HFFc6 (cell line): ENCODE measurements at places on chromosomes 7 and 10. TPM values are rescaled to one million over a fixed set of nuclear protein-coding genes. Genes with fewer than 3 reads are reported as not detected.

DNA sequence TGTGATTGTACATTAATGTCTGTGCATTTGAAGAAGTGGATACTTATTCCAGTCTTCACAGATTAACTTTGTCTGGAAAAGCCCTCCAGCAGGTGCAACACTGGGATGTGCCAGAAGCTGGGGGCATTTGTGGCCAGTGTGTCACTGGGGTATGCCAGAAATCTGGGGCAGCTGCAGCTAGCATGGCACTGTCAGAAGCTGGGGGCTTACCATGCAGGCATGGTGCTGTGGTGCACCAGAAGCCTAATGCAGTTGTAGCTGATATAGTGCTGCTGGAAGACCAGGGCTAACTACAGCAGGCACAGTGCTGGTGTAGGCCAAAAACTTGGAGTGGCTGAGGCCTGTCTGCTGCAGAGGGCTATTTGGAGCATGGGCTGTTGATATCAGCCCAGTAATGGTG is 270.1 kb downstream of the STK31 start:
- no peak overlapping the region for H3K4me3 ChIP-seq
- H3K27me3 ChIP-seq: no peaks in the 10 kb centered on the region; the same call in 1 of the 2 replicates
- H3K27ac ChIP-seq: no peak overlapping the region

- peaks cover 14% of the 10 kb centered on the region for H3K4me1 ChIP-seq
- no peak for DNase-seq
- peaks cover 70% of the 10 kb centered on the region for H3K36me3 ChIP-seq
- no peak overlapping the region for H3K27ac ChIP-seq
- no peaks in the 10 kb centered on the region for H3K27me3 ChIP-seq
Measured at GRCh38 chr7:155685791-155686160, 41.3 kb downstream of the RBM33 start.

DNA sequence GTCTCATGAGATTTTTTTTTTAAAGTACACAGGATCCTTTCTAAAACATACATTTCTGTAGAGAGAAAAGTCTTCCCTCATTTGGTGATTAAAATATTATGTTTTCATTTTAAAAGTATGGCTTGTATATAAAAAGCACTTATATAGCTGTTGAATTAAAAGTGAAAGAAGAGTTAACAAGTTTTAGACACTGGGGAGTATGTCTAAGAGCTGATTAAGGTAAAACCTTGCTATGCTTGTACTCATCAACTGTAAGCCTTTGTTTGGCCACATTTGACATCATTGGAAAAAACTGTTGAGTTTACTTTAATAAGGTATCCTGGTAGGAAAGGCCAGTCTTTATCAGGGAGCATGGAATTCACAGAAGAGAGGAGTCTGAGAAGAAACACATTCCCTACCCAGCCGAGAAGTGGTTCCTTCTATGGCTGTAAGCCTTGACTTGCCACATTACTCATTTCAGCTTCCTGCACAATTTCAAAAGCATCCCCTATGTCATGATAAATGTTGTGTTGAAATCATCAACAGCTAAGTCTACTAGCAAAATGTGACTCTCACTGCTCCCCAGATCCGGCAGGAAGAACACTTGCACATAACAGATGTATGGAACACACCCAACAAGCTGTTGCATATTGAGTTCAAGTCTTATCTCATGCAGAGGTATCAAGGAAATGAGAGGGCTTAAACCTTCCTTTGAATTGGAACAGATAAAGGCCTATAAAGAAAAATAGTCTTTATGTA is 171.8 kb upstream of the CDK1 start:
- H3K27me3 ChIP-seq: peaks cover 8% of the 10 kb centered on the region; the same call in 1 of the 2 replicates
- DNase-seq: no peak
- H3K27ac ChIP-seq: no peak overlapping the region
- no peak overlapping the region for H3K4me3 ChIP-seq

GRCh38 chr10:115801457-115801856 is 471.5 kb downstream of the GFRA1 start:
- H3K36me3 ChIP-seq: no peaks in the 10 kb centered on the region
- H3K27me3 ChIP-seq: no peaks in the 10 kb centered on the region; the same call in 1 of the 2 replicates
- no peak overlapping the region for H3K4me3 ChIP-seq
- H3K27ac ChIP-seq: no peak overlapping the region

DNA sequence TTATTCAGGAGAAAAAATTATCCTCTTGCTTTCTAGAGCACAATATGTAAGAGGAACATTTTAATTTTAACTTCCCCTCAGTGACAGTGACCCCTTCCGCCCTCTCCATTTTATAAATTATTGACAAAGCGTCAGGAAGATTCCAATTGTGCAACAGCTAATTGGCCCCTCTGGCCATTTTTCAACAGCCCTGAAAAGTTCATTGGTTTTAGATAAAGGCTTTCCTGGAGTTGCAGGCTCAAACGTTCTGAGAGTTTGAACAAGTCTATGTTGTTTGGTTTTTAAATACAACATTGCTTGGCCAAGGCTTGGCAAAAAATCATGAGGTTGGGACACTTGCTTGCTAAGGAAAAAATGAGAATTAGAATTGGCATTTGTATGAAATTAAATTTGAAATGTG is 422.2 kb upstream of the ANKRD30A start:
- H3K4me3 ChIP-seq: no peak overlapping the region
- H3K4me1 ChIP-seq: no peaks in the 10 kb centered on the region
- H3K27me3 ChIP-seq: no peaks in the 10 kb centered on the region
- DNase-seq: no peak
- no peak overlapping the region for H3K27ac ChIP-seq

- H3K4me3 ChIP-seq: no peak overlapping the region
- no peak overlapping the region for H3K27ac ChIP-seq
- peaks cover 13% of the 10 kb centered on the region; the same call in 1 of the 2 replicates for H3K4me1 ChIP-seq
- H3K27me3 ChIP-seq: no peaks in the 10 kb centered on the region
Measured at GRCh38 chr7:79513261-79513660, 59.8 kb upstream of the MAGI2 start.

- no peaks in the 10 kb centered on the region for H3K27me3 ChIP-seq
- no peak overlapping the region for H3K4me3 ChIP-seq
- H3K4me1 ChIP-seq: peaks cover 10% of the 10 kb centered on the region
- no peak for DNase-seq
Measured at GRCh38 chr7:138848056-138848980, 50.3 kb upstream of the ATP6V0A4 start.

DNA sequence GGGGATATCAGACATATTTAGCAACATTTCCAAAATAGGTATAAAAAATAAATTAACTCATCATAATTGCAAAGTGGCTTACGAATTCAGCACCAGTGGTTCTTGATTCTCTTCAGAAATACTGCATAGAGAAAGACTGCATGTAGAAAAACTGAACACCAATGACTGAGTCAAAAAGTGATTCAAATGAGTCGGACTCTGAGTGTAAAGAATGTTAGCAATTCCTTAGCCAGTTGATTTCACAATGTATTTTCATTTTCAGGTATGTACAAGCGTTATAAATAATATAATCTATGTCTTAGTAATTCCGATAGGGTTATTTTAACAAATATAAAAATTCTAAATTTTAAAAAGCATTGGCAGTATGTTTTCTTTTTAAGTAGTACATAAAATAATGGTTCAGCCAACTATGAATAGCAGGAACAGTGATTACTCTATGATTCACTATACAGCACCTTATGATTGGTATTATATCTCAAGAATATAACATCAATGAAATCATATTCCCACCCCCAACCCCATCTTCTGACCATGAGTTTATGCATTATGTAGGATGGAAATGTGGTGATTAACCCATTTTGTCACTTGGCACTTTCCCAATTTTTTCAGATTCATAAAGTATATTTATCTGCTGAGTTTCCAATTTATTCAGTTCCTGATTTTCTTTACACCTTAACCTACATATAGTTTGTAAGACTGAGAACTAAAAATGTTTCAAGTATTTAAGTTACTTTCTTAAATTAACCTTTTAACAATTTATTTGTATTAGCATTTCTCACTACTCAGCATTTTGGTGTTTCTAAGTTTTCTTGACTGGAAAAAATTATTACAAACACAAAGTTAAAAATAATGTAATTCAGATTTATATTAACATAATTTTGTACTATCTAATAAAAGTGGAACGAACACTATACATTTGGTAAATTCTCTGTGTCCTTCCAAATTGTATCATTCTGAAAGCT is 33.9 kb downstream of the DNAJC1 start:
- H3K36me3 ChIP-seq: 0 out of 2 replicates have a peak, but pooled peaks cover 4% of the 10 kb centered on the region
- H3K27ac ChIP-seq: no peak overlapping the region
- no peaks in the 10 kb centered on the region; the same call in 1 of the 2 replicates for H3K27me3 ChIP-seq
- H3K4me1 ChIP-seq: peaks cover 10% of the 10 kb centered on the region

DNA sequence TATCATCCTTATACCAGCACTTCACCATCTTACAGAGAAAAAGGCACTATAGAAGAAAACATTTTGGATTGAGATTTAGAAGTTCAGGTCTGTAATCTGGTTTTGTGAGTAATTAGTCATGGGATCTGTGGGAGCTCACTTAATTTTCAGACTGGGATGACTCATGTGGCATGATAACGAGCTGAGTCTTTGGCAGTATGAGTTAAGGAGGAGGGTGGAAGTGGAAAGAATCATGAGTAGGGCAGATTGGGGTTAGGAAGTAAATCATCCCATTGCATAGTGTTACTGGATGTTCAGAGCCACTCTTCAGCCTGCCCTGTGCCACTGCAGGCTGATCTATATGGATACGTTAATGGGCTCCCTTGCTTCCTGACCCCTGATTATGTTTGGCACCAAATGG is 64.9 kb downstream of the ZNF92 start:
- no peak overlapping the region for H3K4me3 ChIP-seq
- H3K27me3 ChIP-seq: peaks cover 9% of the 10 kb centered on the region; the same call in 1 of the 2 replicates
- no peaks in the 10 kb centered on the region for H3K36me3 ChIP-seq
- peak overlapping the region; percentile 39; the same call in 1 of the 2 replicates for H3K27ac ChIP-seq
- H3K4me1 ChIP-seq: peaks cover 42% of the 10 kb centered on the region

- no peaks in the 10 kb centered on the region for H3K36me3 ChIP-seq
- peaks cover 61% of the 10 kb centered on the region for H3K4me1 ChIP-seq
- peak overlapping the region; percentile 55 for H3K27ac ChIP-seq
- peak; percentile 71 for DNase-seq
Measured at GRCh38 chr7:77327067-77327931, 88.8 kb downstream of the GSAP start.

- H3K4me1 ChIP-seq: peaks cover 40% of the 10 kb centered on the region
- H3K27me3 ChIP-seq: peaks cover 3% of the 10 kb centered on the region; the same call in 1 of the 2 replicates
- peaks cover 21% of the 10 kb centered on the region for H3K36me3 ChIP-seq
- H3K27ac ChIP-seq: peak overlapping the region; percentile 84
- peak; percentile 93 for DNase-seq
Measured at GRCh38 chr7:17275749-17276671, 22.4 kb upstream of the AHR start.

- no peak overlapping the region for H3K27ac ChIP-seq
- H3K36me3 ChIP-seq: no peaks in the 10 kb centered on the region
- H3K4me3 ChIP-seq: no peak overlapping the region
- no peaks in the 10 kb centered on the region for H3K4me1 ChIP-seq
Measured at GRCh38 chr10:47276576-47277351, 23.2 kb upstream of the GDF10 start.

GRCh38 chr10:97090035-97090434 is 95.7 kb downstream of the SLIT1 start:
- H3K36me3 ChIP-seq: no peaks in the 10 kb centered on the region
- H3K27me3 ChIP-seq: peaks cover 62% of the 10 kb centered on the region
- 0 out of 2 replicates have a peak, but pooled peaks cover 5% of the 10 kb centered on the region for H3K4me1 ChIP-seq
- DNase-seq: no peak
- no peak overlapping the region for H3K4me3 ChIP-seq

DNA sequence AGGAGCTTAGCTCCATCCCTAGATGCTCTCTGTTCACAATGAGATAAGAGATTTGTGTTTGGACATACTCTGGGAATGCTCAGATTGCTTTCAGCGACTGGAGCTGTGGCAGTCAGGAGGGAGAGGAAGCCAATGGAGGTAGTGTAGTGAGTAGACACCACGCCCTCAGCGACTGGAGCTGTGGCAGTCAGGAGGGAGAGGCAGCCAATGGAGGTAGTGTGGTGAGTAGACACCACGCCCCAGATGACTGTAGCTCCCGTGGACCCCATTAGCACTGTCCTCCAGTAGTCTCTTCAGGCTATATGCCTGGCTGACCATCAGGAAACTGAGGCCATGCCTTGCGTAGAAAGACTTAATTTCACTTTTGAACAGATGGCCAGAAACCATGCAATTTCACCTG is 1033.8 kb downstream of the NRG3 start:
- no peak overlapping the region for H3K4me3 ChIP-seq
- H3K27ac ChIP-seq: no peak overlapping the region
- H3K36me3 ChIP-seq: peaks cover 6% of the 10 kb centered on the region; the same call in 1 of the 2 replicates
- peaks cover 52% of the 10 kb centered on the region for H3K4me1 ChIP-seq
- no peak for DNase-seq
- no peaks in the 10 kb centered on the region; the same call in 1 of the 2 replicates for H3K27me3 ChIP-seq

DNA sequence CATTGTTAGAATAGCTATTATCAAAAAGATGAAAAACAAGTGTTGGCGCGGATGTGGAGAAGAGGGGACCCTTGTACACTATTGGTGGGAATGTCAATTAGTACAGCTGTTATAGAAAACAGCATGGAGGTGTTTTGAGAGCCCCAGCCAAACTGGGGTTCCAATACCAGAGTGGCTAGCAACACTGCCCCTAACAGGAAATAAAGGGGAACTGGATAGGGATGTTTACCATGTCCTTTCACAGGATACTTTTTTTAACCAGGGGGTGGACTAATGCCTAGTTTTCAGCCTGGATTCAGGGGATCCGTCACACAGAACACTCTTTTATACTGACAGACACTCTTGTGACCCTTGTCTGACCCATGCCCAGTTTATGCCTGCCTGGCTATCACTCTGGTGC is 6.9 kb upstream of the GSTK1 start:
- peaks cover 14% of the 10 kb centered on the region for H3K4me1 ChIP-seq
- no peak overlapping the region for H3K4me3 ChIP-seq
- no peak for DNase-seq
- peaks cover 21% of the 10 kb centered on the region for H3K27me3 ChIP-seq
- no peak overlapping the region for H3K27ac ChIP-seq

GRCh38 chr10:5365928-5366327 is 1.2 kb downstream of the UCN3 start:
- no peaks in the 10 kb centered on the region for H3K36me3 ChIP-seq
- H3K4me1 ChIP-seq: no peaks in the 10 kb centered on the region
- H3K27ac ChIP-seq: no peak overlapping the region

DNA sequence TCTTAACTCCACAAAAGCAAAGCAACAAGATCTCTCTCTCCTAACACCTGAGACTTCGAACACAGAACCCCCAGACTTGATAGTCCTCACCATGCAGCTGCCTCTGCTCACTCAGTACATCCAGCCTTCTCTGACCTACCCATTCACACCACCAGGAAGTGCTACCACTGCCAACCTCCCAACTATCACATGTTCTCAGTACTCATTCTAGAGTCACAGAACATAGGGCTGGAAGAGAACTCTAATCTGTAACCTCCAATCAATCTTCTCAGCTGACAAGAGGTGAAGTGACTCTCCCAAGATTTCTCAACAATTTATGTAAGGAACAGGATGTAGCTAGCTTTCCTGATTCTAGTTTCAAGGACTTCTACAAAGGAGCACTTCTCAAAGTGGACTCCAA is 3.8 kb downstream of the NUDCD3 start:
- peaks cover 44% of the 10 kb centered on the region for H3K4me1 ChIP-seq
- H3K27ac ChIP-seq: peak overlapping the region; percentile 5; the same call in 1 of the 2 replicates
- peak overlapping the region; percentile 8; the same call in 1 of the 2 replicates for H3K4me3 ChIP-seq
- no peaks in the 10 kb centered on the region for H3K27me3 ChIP-seq

Gene H2BK1
- not detected in 3 replicates for total RNA-seq

Gene EVX1
- not detected in 3 replicates for total RNA-seq

Gene NCF1
- not detected in 3 replicates for total RNA-seq

Gene TMEM176A
- total RNA-seq: not detected in 3 replicates

Gene SPDYE2
- total RNA-seq: not detected in 2 replicates

Gene LDB3
- total RNA-seq: 0.59 to 1.3 TPM (median 0.66 TPM) in 3 replicates

Gene CTTNBP2
- total RNA-seq: not detected in 3 replicates

Gene LRRC18
- total RNA-seq: not detected in 3 replicates

Gene UCN3
- not detected in 3 replicates for total RNA-seq

Gene MYPN
- total RNA-seq: 77.6 to 89.1 TPM (median 81.9 TPM) in 3 replicates

Gene FBXW4
- 20.4 to 28.2 TPM (median 26.4 TPM) in 3 replicates for total RNA-seq

Gene SLC16A9
- total RNA-seq: not detected in 3 replicates
